Cardiac septum (tissue), 1 donor: ENCODE measurements at places on chromosomes 2 and 18. TPM values are rescaled to one million over a fixed set of nuclear protein-coding genes. Genes with fewer than 3 reads are reported as not detected.
A peak's percentile ranks its signal among the peaks of the same experiment; 100 is the strongest.

DNA sequence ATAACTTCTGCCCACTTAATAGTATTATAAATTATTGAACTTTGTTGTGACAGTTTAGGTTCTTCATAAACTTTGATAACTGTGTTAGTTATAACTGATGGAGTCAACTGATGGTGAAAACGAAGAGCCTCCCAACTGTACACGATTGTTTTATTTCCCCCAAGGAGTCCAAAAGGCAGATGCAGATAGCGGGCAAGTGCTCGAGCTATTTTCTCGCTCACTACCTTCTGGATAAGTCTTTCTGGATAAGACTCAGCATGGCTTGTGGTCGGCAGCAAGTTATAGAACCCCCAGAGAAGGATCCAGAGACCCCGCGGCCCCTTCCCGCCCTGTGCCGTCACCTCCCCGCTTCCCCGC is 517 bp downstream of the GCFC2 start:
- DNase-seq: no peak

- peak; percentile 77 for DNase-seq
These were observed 1.0 kb downstream of the CXCR4 start for GRCh38 chr2:136116813-136117390.

- no peak for DNase-seq
These were observed 27.5 kb downstream of the MAP3K2 start for GRCh38 chr2:127360242-127360641.

GRCh38 chr2:200702646-200703118 is 109.0 kb upstream of the BZW1 start:
- DNase-seq: no peak

GRCh38 chr2:171124541-171124940 is 36.2 kb downstream of the TLK1 start:
- DNase-seq: no peak

DNA sequence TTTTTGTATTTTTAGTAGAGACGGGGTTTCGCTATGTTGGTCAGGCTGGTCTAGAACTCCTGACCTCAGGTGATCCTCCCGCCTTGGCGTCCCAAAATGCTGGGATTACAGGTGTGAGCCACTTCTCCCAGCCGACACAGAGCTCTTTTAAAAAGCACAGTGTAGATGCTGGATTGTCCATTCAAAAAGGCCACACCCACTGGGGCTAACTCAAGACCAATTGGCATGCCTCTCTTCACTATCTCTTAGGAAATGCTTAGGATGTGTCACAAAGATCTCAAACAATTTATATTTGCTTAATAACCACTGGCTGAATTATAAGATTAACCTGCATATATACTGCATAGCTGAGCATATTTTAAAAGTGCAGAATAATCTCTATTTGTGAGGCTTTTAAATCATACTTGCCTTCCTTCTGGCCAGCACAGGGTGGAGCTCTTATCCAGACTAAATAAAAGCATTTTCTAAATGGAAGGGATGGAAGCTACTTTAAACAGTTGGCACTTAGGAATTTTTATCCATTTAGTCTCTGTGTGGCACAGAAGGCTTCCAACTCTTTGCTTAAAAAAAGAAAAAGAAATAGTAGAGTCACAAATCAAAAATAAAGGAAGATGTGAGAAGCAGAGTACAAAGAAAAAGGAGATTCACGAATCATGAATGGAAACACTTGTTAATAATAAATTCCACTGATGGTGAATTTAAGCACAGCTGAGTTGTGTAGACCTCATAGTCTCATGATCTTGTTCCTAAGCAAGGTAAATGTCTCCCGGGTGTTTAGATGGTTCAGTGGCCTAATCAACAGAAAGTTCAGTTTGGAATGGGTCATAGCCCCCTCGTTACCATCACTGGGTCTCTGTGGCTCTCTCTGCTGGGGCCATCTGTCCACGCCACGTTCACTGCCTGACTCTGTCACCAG is 22.4 kb downstream of the CRYGD start:
- no peak for DNase-seq

DNA sequence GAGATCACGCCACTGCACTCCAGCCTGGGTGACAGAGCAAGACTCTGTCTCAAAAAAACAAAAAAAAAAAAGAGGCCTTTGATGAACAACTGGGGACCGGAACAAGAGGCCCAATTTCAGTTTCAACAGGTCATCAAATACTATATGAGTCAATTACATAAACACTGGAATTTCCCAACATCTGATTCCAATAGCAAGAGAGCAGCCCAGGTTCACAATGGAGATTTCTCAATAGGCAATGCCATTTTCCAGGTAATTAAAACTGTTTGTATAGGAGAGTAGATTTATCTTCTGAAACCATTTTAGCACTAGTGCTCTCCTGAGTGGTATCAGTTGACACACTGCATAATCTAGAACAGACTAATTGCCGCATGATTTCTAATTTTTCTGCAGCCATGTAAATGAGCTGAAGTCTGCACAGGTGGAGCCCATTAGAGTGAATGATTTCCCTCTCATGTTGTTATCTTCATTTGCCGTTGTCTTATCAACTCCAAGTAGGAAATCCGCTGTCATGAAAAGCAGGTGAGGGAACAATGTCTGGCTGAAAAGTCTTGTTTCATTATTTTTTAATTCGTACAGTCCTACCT is 264.1 kb upstream of the MEIS1 start:
- no peak for DNase-seq

GRCh38 chr18:49608366-49609255 is 46.8 kb downstream of the LIPG start:
- DNase-seq: peak; percentile 41

DNA sequence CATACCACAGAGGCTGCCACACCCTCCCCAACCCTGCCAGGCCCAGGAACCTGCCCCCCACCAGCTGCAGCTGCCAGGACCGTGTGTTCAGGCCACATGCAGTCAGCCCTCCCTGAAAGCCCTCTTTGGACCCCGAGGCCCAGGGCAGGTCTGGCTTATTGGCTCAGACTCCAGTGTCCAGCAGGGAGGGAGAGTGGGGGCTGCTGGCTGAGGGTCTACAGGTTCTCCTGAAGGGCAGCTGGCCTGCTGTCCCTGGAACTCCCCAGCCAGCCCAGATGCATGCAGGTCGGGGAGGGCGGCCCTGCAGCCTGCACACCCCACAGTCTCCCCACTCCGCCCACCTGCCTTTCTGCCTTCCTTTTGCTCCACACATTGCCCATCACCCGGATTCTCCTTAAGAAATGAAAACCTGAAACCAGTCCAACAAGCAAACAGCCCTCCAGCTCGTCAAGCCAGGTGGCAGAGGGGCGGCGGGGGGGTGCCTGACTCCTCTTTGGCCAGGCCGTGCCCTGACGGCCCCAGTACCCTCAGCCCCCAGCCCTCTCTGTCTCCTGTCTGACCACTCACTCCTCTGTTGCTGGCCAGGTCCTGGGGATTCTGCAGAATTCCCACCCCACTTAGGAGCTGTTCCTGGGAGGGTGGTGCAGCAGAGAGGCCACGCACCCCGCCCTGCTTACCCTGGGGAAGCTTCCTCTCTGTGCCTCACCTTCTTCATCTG is 18.0 kb downstream of the GPR35 start:
- DNase-seq: no peak

- no peak for DNase-seq
These were observed 74.0 kb upstream of the TEX51 start for GRCh38 chr2:126824663-126825062.

DNA sequence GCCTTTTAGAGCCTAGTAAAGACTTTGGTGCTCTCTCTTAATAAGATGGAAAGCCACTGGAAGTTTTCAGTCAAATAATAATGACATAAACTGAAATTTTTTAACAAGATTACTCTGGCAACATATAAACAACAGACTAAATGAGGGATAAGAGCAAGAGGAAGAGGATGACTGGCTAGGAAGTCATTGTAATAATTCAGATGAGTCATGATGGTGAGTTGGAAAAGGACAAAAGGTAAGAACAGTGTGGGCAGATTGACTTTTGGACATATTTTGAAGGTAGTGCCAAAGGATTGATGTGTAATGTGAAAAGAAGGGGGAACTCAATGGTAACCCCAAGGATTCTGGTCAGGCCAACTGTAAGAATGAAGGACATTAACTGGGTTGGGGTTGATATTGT is 310.3 kb downstream of the NOL4 start:
- DNase-seq: no peak

GRCh38 chr18:28086670-28087552 is 90.0 kb downstream of the CDH2 start:
- DNase-seq: no peak

- DNase-seq: no peak
These were observed 70.2 kb upstream of the EPAS1 start for GRCh38 chr2:46227022-46227421.

GRCh38 chr18:47911877-47912276 is 18.6 kb downstream of the SMAD2 start:
- no peak for DNase-seq

DNA sequence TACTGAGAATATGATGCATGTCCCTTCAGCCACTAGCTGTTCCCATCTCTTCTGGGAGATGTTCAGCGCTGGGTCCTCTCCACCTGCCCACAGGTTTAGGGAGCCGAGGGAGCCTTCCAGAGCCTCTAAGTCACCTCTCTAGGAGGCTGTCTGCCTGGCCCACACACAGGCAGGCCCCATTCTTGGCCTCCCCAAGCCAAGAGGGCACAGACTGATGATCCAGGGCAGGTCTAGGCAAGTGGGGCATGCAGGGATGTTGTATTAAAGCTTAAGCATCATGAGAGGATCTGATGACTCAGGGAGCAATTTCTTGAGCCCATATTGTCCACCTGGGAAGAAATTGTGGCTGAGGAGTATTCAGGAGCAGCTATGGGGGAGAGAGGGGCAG is 19.9 kb downstream of the TMSB10 start:
- DNase-seq: no peak

- DNase-seq: no peak
These were observed 135.5 kb downstream of the MYO3B start for GRCh38 chr2:170313347-170313991.

DNA sequence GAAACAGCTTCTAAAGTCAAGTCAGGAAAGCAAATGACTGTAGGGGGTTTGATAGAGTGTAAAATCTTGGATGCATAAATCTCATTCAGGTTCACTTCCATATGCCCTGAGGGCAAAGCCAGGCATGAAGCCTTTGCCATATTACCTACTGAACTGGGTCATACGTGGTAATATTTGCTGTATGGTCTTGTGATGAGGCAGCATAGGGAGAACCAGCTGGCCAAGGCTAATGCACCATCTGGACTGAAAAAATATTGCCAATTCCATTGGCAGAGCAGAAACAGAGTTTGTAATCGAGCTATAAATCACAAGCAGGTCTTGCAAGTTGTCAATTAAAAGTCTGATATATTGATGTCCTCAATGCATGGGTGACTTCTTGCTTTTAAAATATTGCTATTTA is 243.8 kb downstream of the ERBB4 start:
- DNase-seq: no peak

GRCh38 chr2:100924122-100924519 is 78.0 kb upstream of the RPL31 start:
- DNase-seq: no peak

DNA sequence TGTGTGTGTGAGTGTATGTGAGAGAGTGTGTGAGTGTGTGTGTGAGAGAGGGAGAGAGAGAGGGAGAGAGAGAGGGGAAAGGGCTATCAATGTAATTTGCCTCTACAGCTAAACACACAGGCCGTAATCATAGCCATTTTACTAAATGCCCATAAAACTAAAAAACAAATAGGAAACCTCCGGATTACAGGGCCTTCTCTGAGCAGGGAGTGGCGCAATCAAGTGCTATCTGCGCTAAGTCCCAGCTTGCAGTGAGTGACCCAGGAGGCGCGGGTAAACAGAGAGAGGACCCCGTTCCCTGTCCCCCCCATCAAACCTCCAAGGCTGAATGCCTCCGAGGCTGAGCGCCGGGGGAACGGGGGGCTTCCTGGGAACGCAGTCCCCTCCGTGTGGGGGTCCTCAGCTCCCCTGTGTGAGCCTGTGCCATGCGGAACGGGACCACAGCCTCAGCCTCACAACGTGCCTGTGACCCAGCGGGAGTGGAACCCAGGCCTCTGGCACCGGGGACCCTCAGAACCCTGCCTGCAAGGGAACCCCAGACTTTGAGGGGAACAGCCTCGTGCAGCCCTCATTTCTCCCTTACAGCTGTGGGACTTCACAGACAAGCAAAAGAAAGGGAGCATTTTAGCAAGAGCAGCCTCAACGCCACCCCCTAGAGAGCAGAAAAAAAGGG is 54.7 kb upstream of the ID2 start:
- DNase-seq: peak; percentile 59

GRCh38 chr2:151063271-151063670 is 198.4 kb downstream of the RBM43 start:
- DNase-seq: no peak

GRCh38 chr2:178865146-178865936 is 58.1 kb upstream of the TTN start:
- no peak for DNase-seq

DNA sequence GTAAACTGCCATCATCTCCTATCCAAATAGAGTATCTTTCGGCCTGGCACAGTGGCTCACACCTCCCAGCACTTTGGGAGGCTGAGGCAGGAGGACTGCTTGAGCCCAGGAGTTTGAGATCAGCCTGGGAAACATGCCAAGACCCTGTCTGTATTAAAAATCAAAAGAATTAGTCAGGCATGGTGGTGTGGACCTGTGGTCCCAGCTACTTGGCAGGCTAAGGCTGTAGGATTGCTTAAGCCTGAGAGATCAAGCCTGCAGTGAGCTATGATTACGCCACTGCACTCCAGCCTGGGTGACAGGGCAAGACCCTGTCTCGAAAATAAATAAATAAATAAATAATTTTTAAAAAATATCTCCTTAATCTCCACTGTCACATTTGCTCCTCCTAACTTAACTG is 14.7 kb upstream of the ARPC2 start:
- DNase-seq: no peak

GRCh38 chr2:208072250-208072892 is 47.0 kb upstream of the PLEKHM3 start:
- DNase-seq: no peak

DNA sequence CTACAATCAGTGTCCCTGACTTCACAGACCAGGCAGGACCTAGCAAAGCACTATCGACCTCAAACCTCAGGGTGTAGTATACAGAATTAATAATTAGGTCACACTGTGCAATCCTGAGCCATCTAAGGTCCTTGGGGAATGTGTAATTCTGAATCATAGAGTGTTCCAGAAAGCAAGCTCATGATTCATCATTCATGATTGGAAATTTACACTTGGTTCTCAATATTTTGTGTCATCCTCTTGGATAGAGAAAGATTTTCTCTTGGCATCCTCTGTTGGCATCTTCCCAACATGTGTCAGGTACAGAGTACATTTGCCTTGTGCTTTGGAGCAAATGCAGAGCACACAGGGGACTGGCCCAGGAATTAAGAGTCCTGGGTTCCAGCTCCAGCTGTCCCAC is 245.0 kb upstream of the NT5C1B start:
- no peak for DNase-seq

ZC3H8 gene
- total RNA-seq: 9.6 TPM

AQP12A gene
- total RNA-seq: not detected

IL36A gene
- total RNA-seq: not detected

RAB11FIP5 gene
- total RNA-seq: 38.1 TPM

ATP6V1B1 gene
- total RNA-seq: 0.43 TPM

MBP gene
- total RNA-seq: 37.7 TPM

SERPINB11 gene
- total RNA-seq: not detected

RAB17 gene
- total RNA-seq: 3.5 TPM

CYRIA gene
- total RNA-seq: 3.7 TPM

LINC00305 gene
- not detected for total RNA-seq

MROH2A gene
- not detected for total RNA-seq

SPC25 gene
- 0.24 TPM for total RNA-seq

THSD7B gene
- total RNA-seq: 0.62 TPM

RNF103 gene
- total RNA-seq: 63.4 TPM

RAB10 gene
- 79.4 TPM for total RNA-seq

LRRC30 gene
- total RNA-seq: not detected
